ENCODE measurements at places on chromosomes 5 and 9.

- no peak for DNase-seq
Observed at GRCh38 chr5:10479154-10479721, 37.6 kb downstream of the ROPN1L start.

DNA sequence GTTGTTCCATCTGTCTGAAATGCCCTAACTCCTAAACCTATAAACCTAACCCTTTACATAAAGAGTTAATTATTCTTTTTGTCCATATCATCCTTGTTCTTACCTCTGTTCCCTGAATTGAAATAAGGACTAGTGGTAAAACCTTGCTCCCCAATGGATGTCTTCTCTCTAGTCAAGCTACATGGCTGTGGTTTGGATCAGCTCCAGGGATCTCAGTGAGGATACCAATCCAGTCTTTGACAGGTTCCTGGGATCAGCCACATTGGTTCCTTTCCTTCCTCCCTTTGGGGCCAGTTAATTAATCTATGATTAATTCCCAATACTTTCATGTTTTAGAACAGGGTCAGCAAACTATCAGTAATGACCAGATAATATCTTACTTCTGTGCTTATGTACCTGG, 151.6 kb downstream of the SIL1 start:
- DNase-seq = no peak

DNA sequence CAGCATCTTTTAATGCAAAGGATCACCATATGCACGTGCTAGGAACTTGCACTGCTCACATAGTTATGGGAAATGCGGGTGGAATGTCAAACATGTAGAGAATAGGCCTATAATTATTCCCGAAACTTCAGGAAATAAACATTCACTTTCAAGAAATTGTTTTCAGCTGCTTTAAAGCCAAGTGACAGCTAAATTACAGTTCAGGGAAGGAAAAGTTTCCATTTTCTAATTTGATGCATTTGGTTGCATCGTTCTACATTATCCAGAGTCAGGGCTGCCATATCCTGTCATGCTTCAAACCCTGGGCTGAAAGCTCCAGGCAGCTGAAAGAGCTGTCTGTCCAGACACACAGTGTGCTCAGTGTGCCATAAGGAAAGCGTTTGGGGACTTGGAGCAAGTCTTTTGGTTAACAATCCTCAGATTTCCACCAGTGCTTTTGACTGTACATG, 518.1 kb downstream of the CSNK1G3 start:
- DNase-seq = no peak

DNA sequence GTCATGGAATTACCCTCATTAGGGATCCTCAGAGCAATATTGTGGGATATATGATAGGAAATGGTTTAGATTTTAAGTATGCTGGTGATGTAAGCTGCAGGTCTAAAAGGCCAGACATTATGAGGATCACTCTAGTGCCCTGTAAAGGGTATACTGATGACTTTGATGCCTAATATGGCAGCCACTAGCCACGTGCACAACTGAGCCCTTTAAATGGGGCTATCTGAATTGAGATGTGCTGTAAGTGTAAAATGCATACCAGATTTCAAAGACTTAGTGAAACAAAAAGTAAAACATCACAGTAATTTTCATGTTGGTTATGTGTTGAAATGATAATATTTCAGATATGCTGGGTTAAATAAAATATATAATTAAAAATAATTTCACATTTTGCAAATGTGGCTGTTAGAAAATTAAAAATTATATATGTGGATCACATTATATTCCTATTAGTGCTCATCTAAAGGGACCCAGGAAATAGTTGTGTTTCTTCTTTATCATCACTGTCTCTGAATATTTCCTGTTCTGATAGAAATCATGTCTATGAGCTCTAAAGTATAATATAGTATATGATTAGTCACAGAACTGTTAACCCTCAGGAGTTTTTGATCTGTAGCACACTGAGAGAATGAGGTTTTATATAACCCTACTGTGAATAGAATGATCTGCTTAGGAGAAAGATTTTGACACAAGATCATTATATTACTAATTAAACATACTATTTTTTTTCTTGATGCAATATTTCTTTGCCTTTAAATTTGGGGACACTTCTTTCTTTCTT, 50.1 kb downstream of the OSTF1 start:
- no peak for DNase-seq

DNA sequence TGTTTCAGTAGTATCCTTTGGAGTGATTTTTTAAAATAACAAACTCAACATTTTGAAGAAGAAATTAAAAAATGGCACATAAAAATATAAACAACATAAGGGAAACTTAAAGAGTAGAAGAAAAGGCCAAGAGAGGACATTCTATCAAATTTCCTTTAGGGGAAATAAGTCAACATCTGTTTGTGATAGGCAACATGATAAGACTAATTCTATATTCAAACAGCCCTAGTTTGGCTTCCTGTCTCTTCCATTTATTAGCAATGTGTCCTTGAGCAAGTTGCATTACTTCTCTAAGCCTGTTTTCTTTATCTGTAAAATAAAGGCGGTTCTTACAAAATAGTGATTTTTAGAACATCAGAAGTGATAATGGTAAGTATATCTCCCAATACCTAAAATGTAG, 24.7 kb downstream of the TYRP1 start:
- no peak for DNase-seq

DNA sequence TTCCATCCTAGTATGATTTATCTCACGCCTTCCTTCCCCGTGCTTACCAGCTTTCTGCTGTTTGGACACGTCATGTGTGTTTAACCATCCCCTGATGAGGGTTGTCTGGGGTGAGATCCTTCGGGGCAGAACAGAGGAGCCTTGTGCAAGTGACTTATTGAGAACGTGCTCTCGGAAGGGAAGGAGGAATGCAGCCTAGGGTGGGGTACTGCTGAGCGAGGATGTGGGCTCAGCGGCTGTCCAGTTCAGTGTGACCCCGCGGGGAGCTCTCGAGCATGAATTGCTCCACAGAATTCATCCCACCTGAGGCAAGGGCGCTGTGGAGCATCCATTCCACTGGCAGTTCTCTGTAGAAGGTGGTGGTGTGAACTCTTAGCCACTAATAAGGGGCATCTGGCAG, 4.0 kb downstream of the MYOZ3 start:
- DNase-seq = no peak
